OCI-LY7 (cell line): ENCODE measurements at places on chromosomes 11 and 22.

DNA sequence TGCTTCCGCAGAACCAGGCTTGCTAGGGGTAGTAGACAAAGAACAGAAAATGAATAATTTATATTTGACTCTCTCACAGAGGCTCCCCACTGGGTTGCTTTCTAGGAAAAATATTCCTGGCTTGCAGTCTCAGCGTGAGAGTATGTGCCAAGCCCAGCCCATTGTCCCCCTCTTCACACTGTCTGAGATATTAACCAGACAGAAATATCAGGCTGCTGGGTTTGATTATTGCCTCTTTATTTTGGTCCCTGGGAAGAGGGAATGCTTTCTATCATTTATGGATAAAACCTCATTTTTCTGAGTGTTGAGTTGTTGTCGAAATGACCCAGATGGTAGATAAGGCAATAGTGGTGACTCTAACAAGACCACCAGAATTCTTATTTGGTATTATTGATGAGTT lies 367.9 kb downstream of the METTL15 start:
- DNase-seq = no peak

- DNase-seq = no peak
Measured at GRCh38 chr11:1916132-1916985, 3.1 kb upstream of the TNNT3 start.

DNA sequence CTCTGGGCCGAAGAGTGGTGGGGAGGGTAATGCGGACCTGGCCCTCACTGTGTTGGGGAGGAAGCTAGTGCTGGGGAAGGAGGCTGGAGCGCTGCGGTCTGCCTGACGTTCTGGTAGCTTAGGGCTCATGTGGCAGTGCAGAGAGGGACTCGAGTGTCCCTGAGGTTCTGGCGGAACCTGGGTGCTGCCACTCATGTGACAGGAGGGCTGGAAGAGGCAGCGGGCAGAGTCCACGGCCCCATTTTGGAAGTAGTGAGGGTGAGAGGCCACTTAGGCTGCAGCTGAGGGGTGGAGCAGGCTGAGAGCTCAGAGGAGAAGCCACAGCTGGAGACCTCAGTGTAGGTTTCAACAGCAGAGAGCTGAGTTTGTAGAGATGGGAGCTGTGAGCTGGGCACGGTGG lies 16.2 kb upstream of the TRMU start:
- DNase-seq = no peak

- DNase-seq = no peak
Measured at GRCh38 chr22:28658448-28658847, 21.2 kb downstream of the TTC28 start.

- no peak for DNase-seq
Measured at GRCh38 chr11:27991736-27992135, 116.2 kb downstream of the KIF18A start.

DNA sequence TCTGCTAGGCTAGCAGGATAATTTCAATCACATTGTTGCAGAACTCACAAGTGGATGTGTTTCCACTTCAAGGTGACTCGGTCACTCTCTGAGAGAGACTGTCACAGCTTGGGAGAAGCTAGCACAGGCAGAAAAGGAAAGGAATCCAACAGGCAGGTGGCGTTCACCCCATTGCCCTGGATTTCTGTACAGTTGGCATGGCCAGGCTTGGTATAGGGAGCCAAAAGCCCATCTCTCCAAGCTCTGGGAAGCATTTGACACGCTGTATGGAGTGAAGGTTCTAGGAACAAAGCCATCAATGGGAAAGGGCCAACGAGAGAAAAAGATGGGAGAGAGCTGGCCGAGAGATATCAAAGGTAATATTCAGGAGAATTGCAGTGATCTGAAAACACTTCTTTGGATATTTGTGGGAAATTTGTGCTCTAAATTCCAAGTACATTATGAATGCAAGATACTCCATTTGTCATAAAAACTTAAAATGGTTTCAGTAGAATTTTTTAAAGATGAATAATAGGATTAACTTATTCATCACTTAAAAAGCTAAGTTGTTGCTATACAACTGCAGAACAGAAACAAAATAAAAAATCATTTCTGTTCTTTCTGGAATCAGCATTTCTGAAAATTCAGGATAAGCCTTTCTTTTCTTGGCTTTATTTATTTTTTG lies 223.5 kb upstream of the NTM start:
- DNase-seq = no peak

GRCh38 chr11:74288911-74289310 lies 22.5 kb downstream of the P4HA3 start:
- no peak for DNase-seq

DNA sequence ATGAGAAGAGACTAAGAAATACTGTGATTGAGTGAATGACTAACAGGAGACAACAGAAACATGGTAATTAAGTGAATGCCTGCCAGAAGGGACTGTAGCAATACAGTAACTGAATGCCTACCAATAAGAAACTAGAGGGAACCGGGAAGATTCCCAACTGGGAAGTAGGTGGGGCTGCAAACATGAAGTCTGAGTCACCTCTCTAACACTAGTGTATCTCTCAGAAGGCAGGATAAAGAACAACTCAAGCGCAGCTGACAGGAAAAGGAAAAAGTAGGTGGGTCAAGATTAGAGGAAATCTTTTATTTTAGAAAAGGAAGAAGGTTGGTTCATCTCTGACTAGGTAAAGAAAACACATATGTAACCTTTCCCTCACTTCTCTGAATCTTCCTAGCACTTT lies 14.0 kb downstream of the C11orf42 start:
- no peak for DNase-seq

- DNase-seq = no peak
Measured at GRCh38 chr11:66002648-66003225, 434 bp downstream of the BANF1 start.

- no peak for DNase-seq
Measured at GRCh38 chr11:121459413-121460017, 6.7 kb upstream of the SORL1-AS1 start.

GRCh38 chr11:130600616-130601015 lies 152.2 kb downstream of the ADAMTS15 start:
- no peak for DNase-seq

- no peak for DNase-seq
Measured at GRCh38 chr11:127491589-127491988, 491.0 kb upstream of the KIRREL3 start.
